ENCODE measurements at places on chromosomes 3 and 15.

GRCh38 chr3:52044869-52045619 is 11.3 kb downstream of the DUSP7 start:
- DNase-seq: no peak

DNA sequence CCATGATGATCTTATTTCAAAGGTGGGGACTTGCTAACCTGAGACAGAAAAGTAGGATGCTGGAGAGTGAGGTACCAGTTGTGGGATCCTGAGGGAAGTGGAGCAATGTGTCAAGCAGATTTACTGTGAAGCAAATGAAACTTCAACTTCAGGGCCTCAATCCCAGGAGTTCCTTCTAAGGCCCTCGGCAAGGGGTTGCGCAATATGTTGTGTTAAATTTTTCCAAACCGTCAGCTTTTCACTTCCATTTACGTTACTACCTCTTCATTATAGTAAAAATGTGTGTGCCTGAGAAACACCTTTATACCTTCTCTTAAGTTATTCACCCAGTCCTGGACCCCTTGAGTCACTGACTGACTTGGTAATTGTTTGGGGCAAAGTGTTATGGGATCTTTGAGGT is 42.5 kb upstream of the KCNH8 start:
- no peak for DNase-seq

DNA sequence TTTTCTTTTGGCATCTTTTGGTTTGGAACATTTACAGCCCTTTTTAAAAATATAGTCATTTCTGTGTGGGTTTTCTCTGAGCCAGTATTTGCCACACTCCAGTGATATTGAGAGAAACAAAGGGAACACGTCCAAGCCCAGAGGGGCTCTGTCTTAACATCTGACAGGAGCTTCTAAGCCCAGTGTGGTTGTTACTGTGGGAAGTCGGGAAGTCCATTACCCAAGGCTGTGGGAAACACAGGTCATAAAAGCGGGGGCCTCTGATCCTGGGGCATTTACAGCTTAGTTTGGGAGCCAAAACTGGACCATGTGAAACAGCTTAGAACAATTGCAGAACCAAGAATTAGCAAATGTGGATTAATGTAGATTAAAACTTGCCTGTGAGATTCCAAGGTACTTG is 123.0 kb downstream of the PTPRG start:
- no peak for DNase-seq

- DNase-seq: no peak
Observed at GRCh38 chr3:170840291-170840859, 29.6 kb downstream of the RPL22L1 start.

- no peak for DNase-seq
Observed at GRCh38 chr15:75696854-75697259, 15.8 kb downstream of the CSPG4 start.

DNA sequence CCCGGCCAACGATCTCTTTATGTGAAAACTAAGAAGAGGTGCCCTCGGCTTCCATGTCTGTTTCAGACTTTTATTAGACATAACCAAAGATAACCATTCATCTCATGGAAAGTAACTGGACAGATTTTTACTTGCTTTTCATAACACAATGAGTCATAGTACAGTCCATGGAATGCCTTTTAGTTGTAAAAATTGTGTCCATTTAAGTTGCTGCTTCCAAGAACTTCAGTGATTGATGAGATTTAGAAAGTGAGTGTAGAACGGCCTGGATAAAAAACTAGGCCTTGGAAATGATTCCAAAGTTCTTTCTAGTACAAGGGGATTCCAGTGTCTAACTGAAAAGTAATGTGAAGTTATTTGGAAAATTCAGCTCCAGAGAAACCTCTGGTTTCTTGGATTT is 10.8 kb downstream of the EIF2AK4 start:
- no peak for DNase-seq

DNA sequence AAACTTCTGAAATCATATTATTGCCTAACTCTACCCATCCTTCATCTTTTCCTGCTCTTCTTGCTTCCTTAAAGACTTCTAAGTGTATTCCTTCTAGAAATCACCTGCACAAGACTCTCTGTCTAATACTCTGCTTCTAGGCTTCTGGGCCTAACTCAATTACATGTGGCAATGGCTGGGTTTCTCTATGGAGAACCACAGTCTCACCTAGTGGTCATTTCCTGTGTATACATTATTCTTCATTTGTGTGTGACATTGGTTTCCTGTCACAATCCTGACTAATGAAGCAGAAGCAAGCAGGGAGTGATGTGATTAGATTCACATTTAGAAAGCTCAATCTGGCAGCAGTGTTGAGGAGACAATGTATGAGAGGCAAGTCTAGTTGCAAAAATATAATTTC is 16.9 kb upstream of the CLDN1 start:
- DNase-seq: no peak

GRCh38 chr3:115937054-115937453 is 313.7 kb downstream of the GAP43 start:
- no peak for DNase-seq

- no peak for DNase-seq
Observed at GRCh38 chr3:54857343-54857742, 70.5 kb downstream of the LRTM1 start.

- DNase-seq: no peak
Observed at GRCh38 chr3:150049317-150049716, 78.6 kb upstream of the PFN2 start.

GRCh38 chr3:191342006-191342405 is 11.7 kb upstream of the UTS2B start:
- DNase-seq: no peak

DNA sequence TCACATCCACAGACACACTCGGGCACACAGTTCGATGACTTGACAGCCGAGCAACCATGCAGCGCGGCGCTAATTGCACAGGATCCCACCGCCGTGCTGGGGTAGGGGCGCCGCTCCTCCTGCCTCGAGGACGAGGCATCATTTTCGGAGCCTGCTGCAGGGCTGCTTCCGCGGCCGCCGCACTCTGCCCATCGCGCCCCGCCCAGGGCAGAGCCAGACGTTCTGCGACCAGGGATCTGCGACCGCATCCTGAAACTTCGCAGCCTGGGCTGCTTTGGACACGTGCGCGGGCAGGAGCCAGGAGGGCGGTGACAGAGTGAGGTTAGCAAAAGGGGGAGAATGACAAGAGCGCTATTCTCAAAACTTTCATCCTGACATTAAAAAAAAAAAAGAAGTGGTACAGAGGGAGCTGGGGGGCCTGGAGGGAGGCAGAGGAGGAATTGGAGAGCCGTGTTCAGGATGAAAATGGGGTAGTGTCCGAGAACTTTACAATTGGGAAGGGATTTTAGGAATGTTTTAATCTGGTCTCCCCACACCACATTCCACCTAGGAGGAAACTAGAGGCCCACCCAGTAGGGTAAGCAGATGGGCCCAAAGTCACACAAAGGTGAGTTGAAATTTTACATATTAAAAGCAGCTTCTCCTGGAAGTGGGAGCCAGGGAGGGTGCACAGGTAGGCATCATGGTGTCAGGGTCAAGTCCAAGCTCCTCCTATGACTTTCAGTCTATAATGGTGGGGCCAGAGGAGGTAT is 15.9 kb downstream of the IGDCC3 start:
- DNase-seq: no peak

DNA sequence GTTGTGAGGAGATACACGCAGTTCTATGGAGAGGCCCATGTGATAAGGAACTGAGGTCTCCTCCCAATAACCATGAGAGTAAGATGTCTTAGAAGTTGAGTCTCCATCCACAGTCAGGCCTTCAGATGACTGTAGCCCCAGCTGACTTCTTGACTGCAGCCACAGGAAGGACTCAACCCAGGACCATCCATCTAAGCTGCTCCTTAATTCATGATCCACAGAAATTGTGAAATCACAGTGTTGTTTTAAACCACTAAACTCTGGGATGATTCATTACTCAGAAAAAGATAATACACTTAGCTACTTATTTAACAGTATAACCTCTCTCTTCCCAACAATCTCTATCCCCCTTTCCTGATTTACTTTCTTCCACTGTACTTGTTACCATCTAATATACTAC is 173.3 kb downstream of the ALDH1A2 start:
- no peak for DNase-seq

- DNase-seq: no peak
Observed at GRCh38 chr3:167187221-167187620, 192.9 kb downstream of the ZBBX start.

DNA sequence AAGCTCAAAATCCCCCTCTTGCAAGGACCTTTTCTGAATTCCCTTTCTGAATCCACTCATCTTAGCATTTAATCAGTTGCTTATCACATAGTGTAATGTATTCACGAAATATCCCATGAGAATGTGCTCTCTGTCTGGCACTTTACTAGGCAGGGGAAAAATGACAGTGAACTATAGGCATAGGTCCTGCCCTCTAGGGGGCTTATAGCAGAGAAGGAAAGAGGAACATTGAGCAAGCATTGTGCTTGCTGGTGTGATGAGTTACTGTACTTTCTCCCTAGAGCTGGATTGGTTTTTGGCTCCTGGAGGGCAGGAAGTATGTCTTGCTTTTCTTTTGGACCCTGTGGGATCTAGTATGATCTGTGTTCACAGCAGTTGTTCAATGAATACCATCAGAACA is 26.5 kb downstream of the DUOX2 start:
- DNase-seq: no peak

- no peak for DNase-seq
Observed at GRCh38 chr3:3772920-3773319, 26.3 kb upstream of the LRRN1 start.

- no peak for DNase-seq
Observed at GRCh38 chr3:60674870-60675269, 576.4 kb downstream of the FHIT start.

GRCh38 chr3:25604107-25604805 is 60.5 kb downstream of the TOP2B start:
- DNase-seq: no peak

- no peak for DNase-seq
Observed at GRCh38 chr3:86921971-86922680, 68.8 kb downstream of the VGLL3 start.

- DNase-seq: no peak
Observed at GRCh38 chr15:37072181-37072580, 28.2 kb downstream of the MEIS2 start.

GRCh38 chr3:72196377-72196929 is 411.5 kb upstream of the PROK2 start:
- DNase-seq: no peak
